ENCODE measurements at places on chromosomes 1 and 21. TPM values are rescaled to one million over a fixed set of nuclear protein-coding genes. Genes with fewer than 3 reads are reported as not detected.

DNA sequence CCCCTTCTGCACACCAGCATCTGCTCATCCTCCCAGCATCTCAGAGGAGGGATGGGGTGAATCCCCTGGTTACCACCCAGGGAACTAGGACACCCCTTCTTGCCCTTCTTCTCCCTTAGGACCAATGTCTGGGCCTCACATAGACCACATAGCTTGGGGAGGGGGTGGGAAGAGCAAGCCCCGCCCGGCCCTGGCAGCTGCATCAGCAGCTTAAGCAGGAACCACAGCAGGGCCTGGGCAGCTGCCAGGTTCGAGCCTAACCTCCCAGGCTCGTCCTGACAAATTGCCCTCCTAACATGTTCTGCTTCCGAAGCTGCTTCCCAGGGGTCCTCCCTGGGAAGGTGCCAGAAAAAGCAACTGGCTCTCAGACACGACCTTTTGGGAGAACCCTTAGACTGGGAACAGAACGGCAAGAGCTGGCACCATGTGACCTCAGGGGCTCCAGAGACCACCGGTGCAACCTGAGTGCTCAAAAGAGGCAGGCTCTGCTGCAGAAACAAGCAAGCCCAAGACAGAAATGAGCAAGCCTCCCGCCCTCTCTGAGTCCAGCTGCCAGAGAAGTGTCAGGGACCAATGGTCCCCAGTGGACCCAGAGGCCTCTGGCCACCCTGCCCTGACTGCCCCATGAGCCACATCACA, 18.4 kb upstream of the CLSTN1 start:
- DNase-seq: peak; percentile 35

DNA sequence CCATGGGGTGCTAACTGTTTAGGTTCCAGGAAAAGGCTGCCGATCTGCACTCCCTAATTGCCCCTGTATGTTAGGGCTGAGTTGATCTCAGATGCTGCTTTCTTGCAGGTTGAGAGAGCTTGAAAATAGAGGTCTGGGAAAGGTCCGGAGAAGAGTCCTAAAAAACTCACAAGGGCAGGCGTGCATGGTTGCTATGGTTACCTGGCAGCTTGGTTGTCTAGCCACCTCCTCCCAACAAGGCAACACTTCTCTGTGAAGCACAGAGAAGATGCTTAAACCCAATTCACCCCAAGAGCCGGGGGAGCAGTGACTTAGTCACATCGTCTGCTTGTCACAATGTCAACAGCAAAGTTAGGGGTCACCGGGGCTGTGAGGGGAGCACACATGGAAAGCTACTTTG, 31.0 kb upstream of the LRRC52 start:
- no peak for DNase-seq

DNA sequence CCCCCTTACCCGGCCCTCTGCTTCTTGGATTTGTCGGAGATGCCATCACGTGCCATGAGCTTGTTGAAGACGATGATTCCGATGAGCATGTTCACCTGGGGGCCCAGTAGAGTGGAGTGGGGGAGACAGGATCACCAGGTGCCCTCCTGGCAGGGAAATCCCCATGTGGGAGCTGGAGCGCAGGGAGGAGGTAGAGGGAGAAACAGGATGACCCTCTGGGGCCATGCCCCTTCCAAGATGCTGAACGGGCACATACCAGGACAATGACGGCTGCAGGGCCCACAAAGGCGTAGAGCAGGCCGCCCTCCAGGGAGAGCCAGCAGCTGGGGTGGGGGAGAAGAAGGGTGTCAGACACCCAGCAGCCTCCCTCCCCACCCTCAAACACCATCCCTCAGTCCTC, 28.6 kb downstream of the ADGRB2 start:
- DNase-seq: no peak

MYOG gene
- not detected for total RNA-seq

- DNase-seq: no peak
These were observed 275.1 kb downstream of the PTPRU start for GRCh38 chr1:29511436-29511835.

MEGF6 gene
- 8.5 TPM for total RNA-seq

- no peak for DNase-seq
These were observed 98.9 kb downstream of the TMEM53 start for GRCh38 chr1:44575396-44575795.

- no peak for DNase-seq
These were observed 39.7 kb downstream of the ANKRD13C start for GRCh38 chr1:70314706-70315304.

- DNase-seq: peak; percentile 75
These were observed 32.9 kb downstream of the ARHGEF10L start for GRCh38 chr1:17572264-17572985.
